CD8-positive, alpha-beta memory T cell (primary cell): ENCODE measurements at places on chromosomes 6 and 20.

DNA sequence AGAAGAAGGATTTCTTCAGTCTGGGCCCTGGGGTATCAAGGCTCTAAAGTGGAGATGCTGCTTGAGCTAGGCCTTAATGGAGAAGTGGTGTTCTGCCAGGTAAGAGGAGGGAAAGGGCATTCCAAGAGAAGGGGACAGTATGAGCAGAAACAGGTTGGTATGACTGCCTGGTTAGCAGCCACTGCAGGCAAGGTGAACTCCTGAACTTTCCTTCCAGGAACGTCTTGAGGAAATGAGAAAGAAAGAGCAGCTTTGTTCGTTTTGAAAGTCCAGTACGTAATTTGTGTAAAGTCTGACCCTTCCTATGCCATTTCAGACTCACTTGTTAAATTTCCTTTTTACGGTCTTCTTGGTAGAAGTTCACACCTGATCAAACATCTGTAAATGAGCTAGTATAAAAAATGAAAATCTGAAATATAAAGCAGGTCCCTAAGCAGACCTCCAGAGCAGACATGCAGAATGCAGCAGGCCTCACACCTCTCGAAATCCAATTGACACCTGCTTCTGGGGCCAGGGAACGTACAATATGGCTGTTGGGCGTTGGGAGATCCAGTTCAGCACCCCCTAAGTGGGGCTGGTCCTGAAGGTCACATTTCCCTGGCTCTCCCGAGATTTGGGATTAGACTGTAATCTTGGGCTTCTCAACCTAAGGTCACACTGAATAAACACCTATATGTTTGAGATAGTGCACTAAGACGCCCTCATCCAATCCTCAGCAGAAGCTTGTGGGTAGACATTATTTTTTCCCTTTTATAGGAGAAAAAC is 33.6 kb downstream of the MYLK4 start:
- no peak for DNase-seq

- no peak for DNase-seq
These were observed 17.5 kb downstream of the ACSS1 start for GRCh38 chr20:25040438-25040831.

GRCh38 chr6:104750449-104750848 is 109.3 kb downstream of the HACE1 start:
- DNase-seq: no peak

GRCh38 chr6:2771079-2771478 is 5.9 kb downstream of the WRNIP1 start:
- no peak for DNase-seq

- no peak for DNase-seq
These were observed 82.0 kb downstream of the OR2B2 start for GRCh38 chr6:27830212-27830599.

DNA sequence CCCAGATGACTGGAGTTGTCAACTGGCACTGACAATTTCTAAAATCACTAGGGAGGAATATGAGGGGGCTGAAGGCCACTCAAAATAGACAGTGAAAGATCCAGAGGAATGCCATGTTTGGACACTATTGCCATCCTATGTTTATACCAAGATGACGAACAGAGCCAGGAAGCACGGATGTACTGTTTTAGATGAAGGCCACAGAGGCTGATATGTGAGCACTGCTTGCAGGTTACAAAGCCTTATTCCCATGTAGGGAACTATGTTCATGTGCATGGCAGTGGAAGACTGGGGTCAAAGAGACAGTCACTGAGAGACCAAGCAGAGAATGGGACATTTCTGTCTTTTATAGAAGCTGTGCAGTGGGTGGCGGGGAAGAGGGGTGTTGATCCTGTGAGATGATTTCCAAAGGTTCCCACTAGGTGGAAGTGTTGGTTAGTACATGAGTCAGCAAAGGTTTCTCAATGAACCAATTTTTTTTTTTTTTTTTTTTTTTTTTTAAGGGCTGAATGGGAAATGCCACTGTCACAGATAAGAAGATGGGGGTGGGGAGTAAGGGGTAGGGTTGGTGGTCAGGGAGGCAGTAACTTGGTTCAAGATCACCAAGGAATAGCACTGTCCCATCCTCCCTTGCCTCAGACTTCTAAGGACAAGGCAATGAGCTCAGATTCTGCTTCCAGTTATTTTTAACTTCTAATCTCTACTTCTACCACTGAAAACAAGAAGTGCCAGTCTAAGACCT is 46.7 kb upstream of the MOCS1 start:
- no peak for DNase-seq
